Caco-2 (cell line): ENCODE measurements at places on chromosomes 12 and 14.

GRCh38 chr12:56338308-56339157 lies at the start of gene IL23A:
IL23A (plus strand) TSS chr12:56338884; CDS start chr12:56339045, 161 bp downstream.
- peak within 1 kb of the TSS; percentile 27 for H3K27ac ChIP-seq
- H3K36me3 ChIP-seq: peaks cover 2% of the 10 kb centered on the region
- DNase-seq: no peak
- no peaks in the 10 kb centered on the region for H3K27me3 ChIP-seq

DNA sequence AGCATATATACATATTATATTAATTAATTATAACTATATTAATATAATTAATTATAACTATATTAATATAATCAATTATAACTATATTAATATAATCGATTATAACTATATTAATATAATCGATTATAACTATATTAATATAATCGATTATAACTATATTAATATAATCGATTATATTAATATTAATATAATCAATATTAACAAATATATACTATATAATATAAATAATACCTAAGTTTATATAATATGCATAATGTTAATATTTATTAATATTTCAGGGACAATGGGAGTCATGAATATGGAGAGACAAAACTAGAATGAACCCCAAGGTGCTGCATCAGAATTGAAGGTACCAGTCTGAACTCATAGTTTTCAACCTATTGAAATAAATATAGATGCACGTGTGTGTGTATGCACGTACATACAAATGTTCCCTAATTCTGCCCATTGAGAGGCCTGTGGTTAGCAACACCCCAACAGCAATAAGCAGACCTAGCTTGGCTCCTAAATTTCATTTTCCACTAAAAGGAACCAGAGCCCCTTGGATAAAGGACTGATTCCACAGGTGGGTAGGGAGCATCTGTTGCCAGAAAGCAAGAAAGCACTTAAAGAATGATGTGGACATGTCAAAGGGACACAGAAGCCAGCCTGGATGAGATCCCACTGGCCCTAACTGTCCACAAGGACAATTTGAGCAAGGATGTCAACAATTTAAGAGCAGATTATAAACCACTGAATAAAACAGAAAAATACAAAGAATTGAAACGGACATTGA lies 21.3 kb downstream of the SSH1 start:
- no peak for DNase-seq
- H3K27ac ChIP-seq: no peak overlapping the region
- H3K4me3 ChIP-seq: no peak overlapping the region
- H3K36me3 ChIP-seq: peaks cover 2% of the 10 kb centered on the region
- H3K27me3 ChIP-seq: no peaks in the 10 kb centered on the region

GRCh38 chr14:68212361-68212760 lies 392.8 kb downstream of the RAD51B start:
- H3K4me1 ChIP-seq: no peaks in the 10 kb centered on the region
- DNase-seq: no peak
- H3K36me3 ChIP-seq: no peaks in the 10 kb centered on the region
- no peaks in the 10 kb centered on the region for H3K27me3 ChIP-seq
- no peak overlapping the region for H3K4me3 ChIP-seq
- no peak overlapping the region for H3K27ac ChIP-seq

- no peaks in the 10 kb centered on the region for H3K27me3 ChIP-seq
- no peak overlapping the region for H3K4me3 ChIP-seq
- no peak overlapping the region for H3K27ac ChIP-seq
- H3K4me1 ChIP-seq: peaks cover 37% of the 10 kb centered on the region
- DNase-seq: no peak
Observed at GRCh38 chr12:52444647-52445595, 7.0 kb downstream of the KRT6B start.

- no peaks in the 10 kb centered on the region for H3K36me3 ChIP-seq
- H3K27ac ChIP-seq: no peak overlapping the region
- no peak for DNase-seq
- no peaks in the 10 kb centered on the region for H3K27me3 ChIP-seq
- H3K4me3 ChIP-seq: no peak overlapping the region
Observed at GRCh38 chr12:11746940-11747716, 97.7 kb downstream of the ETV6 start.

DNA sequence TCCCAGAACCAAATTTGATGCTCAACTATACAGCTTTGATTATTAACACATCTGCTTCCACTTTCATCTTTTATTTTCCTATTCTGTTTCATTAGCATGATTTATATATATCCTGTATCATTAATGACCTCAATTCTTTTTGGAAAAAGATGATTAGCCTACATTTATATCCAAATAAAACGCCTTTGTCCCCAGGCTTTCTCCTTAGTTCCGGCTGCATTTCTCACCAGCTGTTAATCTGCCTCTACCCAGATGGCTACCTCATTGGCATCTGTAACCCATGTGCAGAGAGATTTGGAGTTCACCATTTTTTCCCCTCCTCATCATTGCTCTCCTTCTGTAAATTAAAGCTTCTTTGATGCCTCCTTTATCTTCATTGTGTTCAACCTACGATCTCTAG lies 336.8 kb upstream of the RGS6 start:
- no peak overlapping the region for H3K27ac ChIP-seq
- no peaks in the 10 kb centered on the region; the same call in 1 of the 2 replicates for H3K36me3 ChIP-seq
- peaks cover 8% of the 10 kb centered on the region for H3K4me1 ChIP-seq
- H3K27me3 ChIP-seq: no peaks in the 10 kb centered on the region
- no peak for DNase-seq
- H3K4me3 ChIP-seq: no peak overlapping the region

- no peak for DNase-seq
- H3K27me3 ChIP-seq: no peaks in the 10 kb centered on the region
- H3K27ac ChIP-seq: peak overlapping the region; percentile 71
Observed at GRCh38 chr14:102089621-102090343, 2.9 kb upstream of the HSP90AA1 start.

- no peak overlapping the region for H3K4me3 ChIP-seq
- H3K27me3 ChIP-seq: no peaks in the 10 kb centered on the region
- no peak overlapping the region for H3K27ac ChIP-seq
- H3K4me1 ChIP-seq: no peaks in the 10 kb centered on the region
- H3K36me3 ChIP-seq: no peaks in the 10 kb centered on the region
- DNase-seq: no peak
Observed at GRCh38 chr12:97801471-97802059, 339.0 kb downstream of the RMST start.

- H3K27me3 ChIP-seq: no peaks in the 10 kb centered on the region
- peaks cover 43% of the 10 kb centered on the region for H3K4me1 ChIP-seq
- H3K4me3 ChIP-seq: no peak overlapping the region
- DNase-seq: no peak
- no peaks in the 10 kb centered on the region; the same call in 1 of the 2 replicates for H3K36me3 ChIP-seq
- peak overlapping the region; percentile 89 for H3K27ac ChIP-seq
Observed at GRCh38 chr12:121797937-121798786, 4.7 kb upstream of the RHOF start.

DNA sequence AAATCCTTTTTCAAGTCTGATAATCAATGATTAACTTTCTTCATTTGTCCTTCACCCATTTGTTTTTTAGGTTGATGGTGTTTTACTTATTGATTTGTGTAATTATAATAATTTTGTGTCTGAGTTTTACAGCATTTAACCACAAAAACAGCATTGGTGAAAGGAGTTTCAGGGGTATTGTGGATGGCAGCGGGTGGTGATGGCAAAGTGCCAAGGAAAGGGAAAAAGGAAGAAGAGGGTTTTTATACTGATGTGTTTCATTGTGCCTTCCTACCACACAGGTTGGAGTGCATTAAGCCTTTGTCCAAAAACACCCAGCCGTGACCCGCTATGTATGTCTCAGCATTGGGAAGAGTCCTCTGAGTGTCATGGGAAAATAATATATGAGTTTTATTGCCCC lies 150.3 kb downstream of the DAD1 start:
- H3K27ac ChIP-seq: no peak overlapping the region
- no peaks in the 10 kb centered on the region for H3K27me3 ChIP-seq
- no peak overlapping the region for H3K4me3 ChIP-seq
- no peak for DNase-seq

GRCh38 chr12:93539821-93540220 lies 32.7 kb upstream of the SOCS2 start:
- H3K4me1 ChIP-seq: peaks cover 10% of the 10 kb centered on the region; the same call in 1 of the 2 replicates
- H3K27ac ChIP-seq: no peak overlapping the region
- H3K4me3 ChIP-seq: no peak overlapping the region
- no peaks in the 10 kb centered on the region for H3K27me3 ChIP-seq
- no peaks in the 10 kb centered on the region for H3K36me3 ChIP-seq
- DNase-seq: no peak

GRCh38 chr14:76352639-76353281 lies 23.2 kb upstream of the ESRRB start:
- peak; percentile 68 for DNase-seq
- no peaks in the 10 kb centered on the region for H3K4me1 ChIP-seq
- H3K27ac ChIP-seq: no peak overlapping the region
- no peaks in the 10 kb centered on the region for H3K27me3 ChIP-seq
- H3K36me3 ChIP-seq: no peaks in the 10 kb centered on the region

DNA sequence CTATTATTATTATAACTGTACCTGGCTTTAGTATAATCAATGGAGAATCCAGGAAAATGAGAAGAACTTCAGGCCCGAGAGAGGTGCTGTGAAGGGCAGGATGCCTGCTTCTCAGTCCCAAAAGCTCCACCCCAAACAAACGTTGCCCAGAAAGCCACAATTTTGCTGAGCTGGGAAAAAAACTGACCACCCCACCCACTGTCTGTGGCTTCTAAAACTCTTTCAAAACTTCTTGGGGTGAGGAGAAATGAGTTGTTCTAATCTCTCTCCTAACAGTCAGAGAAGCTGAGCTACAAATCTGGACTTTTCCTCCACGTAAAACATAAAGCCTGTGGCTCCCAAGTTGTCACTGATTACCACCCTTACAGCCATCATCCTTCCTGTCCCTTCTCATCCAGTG lies 13.4 kb downstream of the VDR start:
- H3K4me3 ChIP-seq: no peak overlapping the region
- H3K4me1 ChIP-seq: peaks cover 3% of the 10 kb centered on the region; the same call in 1 of the 2 replicates
- H3K36me3 ChIP-seq: no peaks in the 10 kb centered on the region
- no peak for DNase-seq
- H3K27me3 ChIP-seq: no peaks in the 10 kb centered on the region
- no peak overlapping the region for H3K27ac ChIP-seq

GRCh38 chr12:132066345-132066685 lies 77.8 kb downstream of the DDX51 start:
- H3K36me3 ChIP-seq: peaks cover 2% of the 10 kb centered on the region
- no peak for DNase-seq
- H3K4me1 ChIP-seq: no peaks in the 10 kb centered on the region
- no peak overlapping the region for H3K4me3 ChIP-seq

DNA sequence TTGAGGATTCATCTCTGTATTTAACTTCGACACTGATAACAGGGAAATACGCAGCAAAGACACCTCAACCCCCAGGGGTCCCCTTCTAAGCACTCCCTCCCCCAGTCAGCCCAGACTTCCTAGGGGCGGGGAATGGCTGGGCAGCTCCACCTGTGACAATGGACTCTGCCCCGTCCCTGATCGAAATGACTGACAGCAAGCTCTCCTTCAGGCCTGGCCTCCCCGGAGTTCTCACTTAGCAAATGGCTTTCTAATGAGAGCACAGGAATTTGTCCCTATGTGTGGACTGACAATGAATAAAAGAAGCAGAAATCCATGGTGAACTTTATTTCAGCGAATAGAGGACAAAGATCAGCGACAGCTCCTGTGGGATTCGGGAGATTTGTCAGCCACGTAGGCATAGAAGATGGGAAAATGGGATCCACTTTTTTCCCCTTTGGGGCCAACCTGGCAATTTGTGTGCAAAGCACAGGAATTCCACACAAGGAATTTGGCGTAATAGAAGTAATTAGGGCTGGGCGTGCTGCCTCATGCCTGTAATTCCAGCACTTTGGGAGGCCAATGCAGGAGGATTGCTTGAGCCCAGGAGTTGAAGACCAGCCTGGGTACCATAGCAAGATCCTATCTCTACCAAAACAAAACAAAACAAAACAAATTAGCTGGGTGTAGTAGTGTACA lies 63.8 kb downstream of the TNFAIP2 start:
- H3K4me3 ChIP-seq: no peak overlapping the region
- no peaks in the 10 kb centered on the region for H3K27me3 ChIP-seq
- peak; percentile 83 for DNase-seq
- peak overlapping the region; percentile 100 for H3K27ac ChIP-seq

DNA sequence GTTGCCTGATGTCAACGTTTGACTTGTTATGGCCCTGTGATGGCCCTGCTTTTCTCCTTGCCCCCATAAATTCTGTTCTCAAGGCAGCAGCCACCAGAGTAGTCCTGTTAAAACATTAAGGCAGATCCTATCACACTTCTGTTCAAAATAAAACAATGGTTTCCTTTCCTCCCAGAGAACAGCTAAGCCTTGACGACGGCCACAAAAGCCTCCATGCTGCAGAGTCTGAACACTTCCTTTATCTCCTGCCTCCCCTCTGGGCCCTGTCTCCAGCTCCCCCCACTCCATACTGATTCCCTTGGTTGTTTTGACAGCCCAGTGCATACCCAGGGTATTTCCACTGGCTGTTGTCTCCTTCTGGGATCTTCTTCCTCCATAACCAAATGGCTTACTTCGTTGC lies 618.1 kb downstream of the MED13L start:
- H3K4me3 ChIP-seq: no peak overlapping the region
- DNase-seq: no peak
- H3K27me3 ChIP-seq: no peaks in the 10 kb centered on the region
- no peaks in the 10 kb centered on the region for H3K4me1 ChIP-seq
- H3K27ac ChIP-seq: no peak overlapping the region

- no peak for DNase-seq
- H3K4me1 ChIP-seq: no peaks in the 10 kb centered on the region
- H3K36me3 ChIP-seq: no peaks in the 10 kb centered on the region
- H3K27ac ChIP-seq: no peak overlapping the region
- no peak overlapping the region for H3K4me3 ChIP-seq
Observed at GRCh38 chr12:100544165-100544564, 29.3 kb upstream of the GAS2L3 start.

- no peaks in the 10 kb centered on the region for H3K4me1 ChIP-seq
- H3K27ac ChIP-seq: no peak overlapping the region
- H3K4me3 ChIP-seq: no peak overlapping the region
- H3K36me3 ChIP-seq: no peaks in the 10 kb centered on the region
- no peaks in the 10 kb centered on the region for H3K27me3 ChIP-seq
Observed at GRCh38 chr12:92871116-92871515, 58.0 kb downstream of the EEA1 start.

DNA sequence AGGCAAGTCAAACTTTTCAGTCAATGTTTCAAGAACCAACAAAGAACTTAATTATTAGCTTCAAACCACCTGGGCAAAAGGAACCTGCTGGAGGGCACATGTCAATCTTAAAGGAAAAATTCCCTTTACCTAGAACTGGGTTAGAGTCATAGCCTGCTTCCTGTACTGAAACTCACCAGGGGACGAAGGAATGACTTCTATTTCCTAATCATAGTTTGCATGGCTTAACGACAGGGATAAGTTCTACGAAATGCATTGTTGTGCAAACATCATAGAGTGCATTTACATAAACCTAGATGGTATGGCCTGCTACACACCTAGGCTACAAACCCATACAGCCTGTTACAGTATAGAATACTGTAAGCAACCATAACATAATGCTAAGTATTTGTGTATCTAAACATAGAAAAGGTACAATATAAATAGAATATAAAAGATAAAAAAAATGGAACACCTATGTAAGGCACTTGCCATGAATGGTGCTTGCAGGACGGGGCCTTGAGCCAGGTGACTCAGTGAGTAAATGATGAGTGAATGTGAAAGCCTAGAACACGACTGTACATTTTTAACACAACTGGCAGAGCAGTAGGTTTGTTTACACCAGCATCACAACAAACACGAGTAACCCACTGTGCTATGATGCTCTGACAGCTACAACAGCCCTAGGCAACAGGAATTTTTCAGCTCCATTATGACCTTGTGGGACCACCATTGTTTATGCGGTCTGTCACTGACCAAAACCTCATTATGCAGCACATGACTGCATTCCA lies 234.9 kb upstream of the CAND1 start:
- no peaks in the 10 kb centered on the region for H3K36me3 ChIP-seq
- H3K27ac ChIP-seq: no peak overlapping the region
- H3K4me3 ChIP-seq: no peak overlapping the region
- DNase-seq: no peak
